AG04450 (cell line): ENCODE measurements at places on chromosomes 11 and 22.

DNA sequence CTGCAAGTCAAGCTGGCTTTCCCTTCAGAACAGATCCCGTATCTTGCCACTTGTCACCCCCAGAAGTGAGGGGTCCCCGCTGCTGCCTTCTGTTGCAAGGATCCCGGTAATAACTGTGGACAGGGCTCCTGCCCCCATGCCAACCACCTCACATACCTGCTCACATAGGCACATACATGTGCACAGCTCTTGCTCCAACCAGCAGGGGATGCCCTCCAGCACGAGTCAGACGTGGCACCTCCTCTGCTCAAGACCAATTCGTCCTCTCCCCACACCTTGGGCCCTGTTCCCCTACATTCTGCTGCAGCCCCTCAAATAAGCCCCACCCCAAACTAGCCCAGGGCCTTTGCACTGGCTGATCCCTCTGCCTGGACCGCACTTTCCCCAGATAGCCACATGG is 163.3 kb downstream of the CRYBB2 start:
- DNase-seq: no peak

DNA sequence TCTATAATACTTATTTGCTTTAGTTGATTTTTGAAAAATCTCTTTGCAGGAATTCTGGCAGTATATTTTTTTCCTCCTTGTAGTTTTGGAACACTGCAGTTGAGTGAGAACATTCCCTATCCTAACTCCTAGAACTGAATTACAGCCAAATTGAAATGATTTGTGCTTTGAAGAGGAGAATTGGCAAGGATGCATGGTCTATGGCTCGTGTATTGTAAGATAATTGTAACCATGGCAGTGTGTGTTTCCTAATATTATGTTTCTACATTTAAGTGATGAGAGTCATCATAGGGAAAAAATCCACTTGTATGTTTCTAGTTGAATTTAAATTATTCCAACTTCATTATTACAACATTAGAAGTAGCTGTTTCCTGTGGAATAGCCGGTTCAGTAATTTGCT is 80.9 kb upstream of the MYO18B start:
- DNase-seq: no peak

GRCh38 chr11:47688111-47688510 is 27.1 kb downstream of the AGBL2 start:
- DNase-seq: no peak

DNA sequence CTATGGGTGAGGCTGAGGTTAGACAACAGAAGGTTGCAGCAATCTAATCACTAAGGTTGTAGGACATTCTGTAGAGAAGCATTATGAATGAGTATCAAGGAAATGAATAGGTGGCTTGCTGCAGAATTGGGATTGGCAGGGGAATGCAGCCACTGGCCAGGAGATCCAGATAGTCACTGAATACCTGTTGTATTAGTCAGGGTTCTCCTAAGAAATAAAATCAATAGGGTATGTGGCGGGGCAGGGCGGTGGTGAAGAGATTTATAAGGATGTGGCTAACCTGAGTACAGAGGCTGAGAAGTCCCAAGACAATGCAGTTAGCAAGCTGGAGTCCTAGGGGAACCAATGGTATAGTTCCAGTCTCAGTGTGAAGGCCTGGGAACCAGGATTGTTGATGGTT is 163.0 kb downstream of the SPON1 start:
- DNase-seq: no peak
